ENCODE measurements at places on chromosomes 2 and 18.

GRCh38 chr2:8090748-8091700 is 590.8 kb upstream of the ID2 start:
- H3K4me3 ChIP-seq, result no peak overlapping the region
- peak; percentile 10 for DNase-seq
- no peaks in the 10 kb centered on the region for H3K36me3 ChIP-seq
- peaks cover 3% of the 10 kb centered on the region for H3K4me1 ChIP-seq

- no peaks in the 10 kb centered on the region for H3K27me3 ChIP-seq
- H3K36me3 ChIP-seq, result no peaks in the 10 kb centered on the region
- no peak for DNase-seq
- H3K4me3 ChIP-seq, result no peak overlapping the region
- H3K27ac ChIP-seq, result no peak overlapping the region
Observed at GRCh38 chr2:241302759-241303651, 12.5 kb downstream of the HDLBP start.

DNA sequence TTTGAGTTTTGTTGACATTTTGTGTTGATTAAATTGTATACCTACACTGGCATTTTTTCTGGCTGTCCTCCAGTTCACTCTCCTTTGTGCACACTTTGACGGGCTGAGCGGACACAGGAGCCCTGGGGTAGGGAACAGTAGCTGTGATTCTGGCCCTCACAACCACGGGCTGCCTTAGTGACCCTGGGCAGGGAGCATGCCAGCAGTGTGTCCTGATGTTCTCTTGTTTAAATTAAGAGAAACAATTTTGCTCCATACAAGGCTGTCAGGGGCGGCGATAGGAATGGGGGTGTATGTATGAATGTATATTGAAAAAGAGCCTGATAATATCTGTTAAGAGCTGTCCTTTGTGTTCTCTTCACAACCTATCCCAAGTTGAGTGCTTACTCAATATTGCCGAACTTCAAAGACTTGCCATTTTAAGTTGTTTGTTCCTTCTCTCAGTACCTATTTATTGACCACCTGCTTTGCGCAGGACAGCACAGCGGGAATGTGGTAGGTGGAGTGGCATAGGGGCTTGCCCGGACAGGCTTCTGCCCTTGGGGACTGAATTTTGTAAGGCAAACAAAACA is 103.7 kb upstream of the EML6 start:
- H3K36me3 ChIP-seq, result peaks cover 77% of the 10 kb centered on the region
- no peak overlapping the region for H3K27ac ChIP-seq
- H3K27me3 ChIP-seq, result no peaks in the 10 kb centered on the region
- no peak for DNase-seq

- H3K27ac ChIP-seq, result no peak overlapping the region
- DNase-seq, result no peak
- H3K4me3 ChIP-seq, result no peak overlapping the region
- H3K4me1 ChIP-seq, result no peaks in the 10 kb centered on the region
- no peaks in the 10 kb centered on the region for H3K27me3 ChIP-seq
- no peaks in the 10 kb centered on the region for H3K36me3 ChIP-seq
Observed at GRCh38 chr2:217657252-217657651, 345.5 kb downstream of the TNS1 start.

DNA sequence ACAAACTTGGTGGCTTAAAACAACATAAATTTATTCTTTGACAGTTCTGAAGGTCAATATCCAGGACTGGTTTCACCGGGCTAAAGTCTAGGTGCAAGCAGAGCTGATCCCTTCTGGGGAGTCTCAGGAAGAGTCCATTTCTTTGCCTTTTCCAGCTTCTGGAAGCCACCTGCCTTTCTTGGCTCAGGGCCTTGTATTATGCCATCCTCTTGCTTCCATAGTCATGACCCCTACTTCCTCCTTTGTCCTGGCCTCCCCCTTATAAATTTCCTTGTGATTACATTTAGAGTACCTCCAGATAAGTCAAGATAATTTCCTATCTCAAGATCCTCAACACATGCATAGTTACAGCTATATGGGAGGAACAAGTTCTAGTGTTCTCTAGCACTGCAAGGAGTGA is 1089.5 kb downstream of the LRP1B start:
- H3K27me3 ChIP-seq, result no peaks in the 10 kb centered on the region
- H3K4me1 ChIP-seq, result no peaks in the 10 kb centered on the region
- no peak overlapping the region for H3K27ac ChIP-seq
- H3K4me3 ChIP-seq, result no peak overlapping the region

GRCh38 chr2:178700922-178701342 is 106.3 kb downstream of the TTN start:
- no peak overlapping the region for H3K27ac ChIP-seq
- no peaks in the 10 kb centered on the region for H3K36me3 ChIP-seq
- no peaks in the 10 kb centered on the region for H3K27me3 ChIP-seq
- no peak overlapping the region for H3K4me3 ChIP-seq
- DNase-seq, result peak; percentile 56

GRCh38 chr2:143700865-143701264 is 571.6 kb downstream of the ARHGAP15 start:
- no peak overlapping the region for H3K4me3 ChIP-seq
- no peaks in the 10 kb centered on the region for H3K27me3 ChIP-seq
- peaks cover 33% of the 10 kb centered on the region for H3K36me3 ChIP-seq
- no peak overlapping the region for H3K27ac ChIP-seq

GRCh38 chr2:160905862-160906261 is 254.4 kb upstream of the TANK start:
- H3K27ac ChIP-seq, result no peak overlapping the region
- no peaks in the 10 kb centered on the region for H3K27me3 ChIP-seq
- no peaks in the 10 kb centered on the region for H3K4me1 ChIP-seq

- peak overlapping the region; percentile 6 for H3K4me3 ChIP-seq
- peak; percentile 71 for DNase-seq
- H3K4me1 ChIP-seq, result peaks cover 8% of the 10 kb centered on the region
- no peaks in the 10 kb centered on the region for H3K27me3 ChIP-seq
- peak overlapping the region; percentile 49 for H3K27ac ChIP-seq
Observed at GRCh38 chr2:147663153-147663961, 181.5 kb upstream of the ACVR2A start.

DNA sequence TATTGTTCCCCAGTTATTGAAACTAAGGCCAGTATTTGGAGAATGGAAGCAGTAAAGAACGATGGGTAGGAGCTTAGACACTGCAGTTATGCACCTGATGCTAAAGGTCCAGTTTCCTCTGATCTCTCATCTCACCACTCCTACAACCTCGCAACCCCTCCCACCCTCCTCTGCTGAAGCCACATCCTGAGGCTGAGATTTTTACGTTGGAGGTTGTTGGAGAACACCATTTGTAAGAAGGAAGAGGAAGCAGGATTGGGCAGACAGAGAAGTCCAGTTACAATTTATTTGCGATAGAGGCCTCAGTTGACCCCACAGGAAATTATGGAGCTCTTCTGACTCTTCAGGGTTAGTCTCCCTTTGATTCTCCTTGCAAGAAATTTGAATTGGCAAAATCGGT is 54.3 kb upstream of the NDUFV2 start:
- H3K27me3 ChIP-seq, result no peaks in the 10 kb centered on the region
- H3K4me1 ChIP-seq, result no peaks in the 10 kb centered on the region
- H3K27ac ChIP-seq, result no peak overlapping the region
- H3K4me3 ChIP-seq, result no peak overlapping the region
- H3K36me3 ChIP-seq, result no peaks in the 10 kb centered on the region
- DNase-seq, result no peak

- no peaks in the 10 kb centered on the region for H3K4me1 ChIP-seq
- no peak for DNase-seq
- no peaks in the 10 kb centered on the region for H3K27me3 ChIP-seq
- no peak overlapping the region for H3K27ac ChIP-seq
- no peak overlapping the region for H3K4me3 ChIP-seq
Observed at GRCh38 chr2:19158896-19159295, 199.5 kb downstream of the OSR1 start.

DNA sequence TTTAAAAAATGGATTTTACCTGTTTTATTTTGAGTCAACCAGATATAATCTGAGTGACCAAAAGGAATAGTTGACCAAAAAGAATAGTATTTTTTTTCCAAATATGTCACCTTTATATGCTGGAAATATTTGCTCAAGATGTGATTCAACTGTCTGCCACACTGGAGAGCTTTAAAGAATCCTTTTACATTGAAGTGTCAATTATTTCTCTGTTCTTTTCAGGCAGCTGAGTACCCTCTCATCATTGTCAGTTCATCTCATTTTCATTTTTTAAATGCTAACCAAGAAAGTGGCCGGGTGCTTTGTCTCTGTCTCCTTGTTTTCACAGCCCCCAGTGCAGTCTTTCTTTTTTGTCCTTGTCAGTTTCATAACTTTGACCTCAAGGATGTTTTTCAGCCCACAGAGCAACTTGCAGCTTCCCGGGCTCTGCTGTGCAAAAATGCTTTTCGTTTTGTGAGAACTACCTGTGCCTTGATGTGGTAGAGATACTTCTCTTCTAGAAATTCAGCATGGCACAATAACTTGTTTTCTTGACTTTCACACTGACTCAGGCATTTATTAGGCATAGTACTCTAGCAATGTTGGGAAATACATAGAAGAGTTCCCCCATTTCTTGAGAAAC is 23.4 kb upstream of the CERS6 start:
- H3K36me3 ChIP-seq, result no peaks in the 10 kb centered on the region
- DNase-seq, result peak; percentile 61
- no peak overlapping the region for H3K4me3 ChIP-seq
- no peaks in the 10 kb centered on the region for H3K27me3 ChIP-seq
- H3K27ac ChIP-seq, result no peak overlapping the region

- H3K4me1 ChIP-seq, result peaks cover 18% of the 10 kb centered on the region
- H3K4me3 ChIP-seq, result peak overlapping the region; percentile 80
- H3K27ac ChIP-seq, result peak overlapping the region; percentile 98
- H3K27me3 ChIP-seq, result no peaks in the 10 kb centered on the region
- peak; percentile 84 for DNase-seq
Observed at GRCh38 chr2:229921101-229921891, 513 bp downstream of the TRIP12 start.

DNA sequence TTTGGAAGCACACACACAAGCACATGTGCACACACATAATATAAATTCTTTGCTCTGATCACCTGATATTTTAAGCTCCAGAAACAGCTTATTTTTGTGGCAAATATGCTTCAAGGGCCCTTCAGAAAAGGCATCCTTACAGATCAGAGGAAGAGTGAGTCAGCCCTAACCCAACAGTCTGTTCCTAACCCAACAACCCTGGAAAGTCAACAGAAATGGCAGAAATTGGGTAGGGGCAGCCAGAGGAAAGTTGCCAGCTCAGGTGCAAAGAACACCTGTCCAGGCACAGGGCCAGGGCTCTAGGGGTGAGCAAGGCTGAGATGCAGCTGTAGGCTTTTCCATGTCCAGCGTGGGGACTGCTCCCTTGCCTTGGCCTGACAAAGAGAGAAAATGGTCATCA is 6.4 kb upstream of the NCKAP5 start:
- H3K27me3 ChIP-seq, result no peaks in the 10 kb centered on the region
- no peaks in the 10 kb centered on the region for H3K36me3 ChIP-seq
- H3K4me1 ChIP-seq, result no peaks in the 10 kb centered on the region
- no peak for DNase-seq

DNA sequence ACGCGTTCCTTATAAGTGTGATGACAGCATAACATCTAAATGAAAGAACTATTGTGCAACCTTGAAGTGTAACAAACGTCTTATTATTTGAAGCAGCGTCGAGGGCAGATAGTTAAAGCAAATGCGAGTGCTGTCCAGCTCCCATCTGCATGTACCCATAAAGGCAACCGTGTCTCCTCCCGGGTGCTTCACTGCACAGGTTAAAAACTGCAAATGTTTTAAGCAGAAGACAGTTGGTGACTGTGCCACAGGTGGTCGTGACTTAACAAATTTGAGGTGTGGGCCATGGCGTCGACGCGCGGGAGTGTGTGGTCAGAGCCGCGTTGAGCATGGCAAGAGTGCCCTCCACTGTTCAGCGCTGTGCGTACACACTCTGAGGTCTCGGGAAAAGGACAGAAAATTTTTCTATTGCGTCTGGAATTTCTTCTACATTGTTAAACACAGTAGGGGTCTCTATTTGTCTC is 6.4 kb downstream of the SALL3 start:
- no peak for DNase-seq
- no peak overlapping the region for H3K27ac ChIP-seq
- H3K4me1 ChIP-seq, result peaks cover 3% of the 10 kb centered on the region
- no peaks in the 10 kb centered on the region for H3K36me3 ChIP-seq

- H3K27ac ChIP-seq, result no peak overlapping the region
- no peaks in the 10 kb centered on the region for H3K4me1 ChIP-seq
- no peak for DNase-seq
- H3K36me3 ChIP-seq, result no peaks in the 10 kb centered on the region
- no peaks in the 10 kb centered on the region for H3K27me3 ChIP-seq
Observed at GRCh38 chr18:40955351-40955750, 999.7 kb upstream of the PIK3C3 start.

DNA sequence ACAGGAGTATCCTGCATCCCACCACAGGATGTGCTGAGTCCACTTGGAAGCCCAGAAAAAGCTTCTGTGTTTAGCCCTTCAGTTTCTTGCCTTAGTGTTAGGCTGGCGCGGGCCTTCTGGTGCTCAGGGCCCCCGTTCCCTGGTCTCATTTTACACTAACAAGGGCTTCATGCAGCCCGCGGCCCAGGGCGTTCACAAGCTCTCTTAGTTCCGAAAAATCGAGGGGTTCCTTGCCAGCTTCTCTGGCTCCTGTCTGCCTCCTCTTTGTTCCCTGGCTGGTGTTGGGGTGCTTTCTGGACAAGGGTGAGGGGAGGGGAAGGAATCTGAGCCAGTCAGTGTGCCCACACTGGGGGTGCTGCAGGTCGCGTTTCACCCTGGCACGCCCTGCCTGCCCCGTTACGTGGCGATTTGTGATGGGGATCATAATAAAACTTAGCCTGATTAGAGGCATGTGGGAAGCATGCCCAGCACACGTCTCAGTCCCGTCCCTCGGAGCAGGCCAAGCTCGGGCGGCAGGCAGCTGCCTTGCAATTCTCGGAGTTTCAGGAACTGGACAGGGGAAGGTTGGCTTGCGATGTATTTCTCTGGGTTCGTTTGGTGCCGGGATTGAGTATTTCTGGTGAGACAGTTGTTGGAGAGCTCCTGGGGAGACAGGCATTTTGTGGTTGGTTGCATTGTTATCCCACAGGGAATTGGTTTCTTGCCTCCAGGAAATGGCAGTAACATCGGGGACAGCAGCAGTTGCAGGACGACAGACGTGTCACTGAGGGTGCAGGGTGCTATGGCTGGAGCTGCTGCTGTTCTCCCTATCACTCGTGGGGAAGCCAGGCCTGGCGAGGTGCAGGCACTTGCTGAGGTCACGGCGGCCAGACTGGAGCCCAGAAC is 22.9 kb downstream of the SH3BP4 start:
- DNase-seq, result no peak
- H3K4me1 ChIP-seq, result peaks cover 15% of the 10 kb centered on the region
- H3K36me3 ChIP-seq, result no peaks in the 10 kb centered on the region
- H3K27me3 ChIP-seq, result no peaks in the 10 kb centered on the region

- H3K4me1 ChIP-seq, result no peaks in the 10 kb centered on the region
- H3K27ac ChIP-seq, result no peak overlapping the region
- no peaks in the 10 kb centered on the region for H3K27me3 ChIP-seq
- no peaks in the 10 kb centered on the region for H3K36me3 ChIP-seq
- DNase-seq, result no peak
Observed at GRCh38 chr2:238728330-238729260, 119.3 kb upstream of the TWIST2 start.

DNA sequence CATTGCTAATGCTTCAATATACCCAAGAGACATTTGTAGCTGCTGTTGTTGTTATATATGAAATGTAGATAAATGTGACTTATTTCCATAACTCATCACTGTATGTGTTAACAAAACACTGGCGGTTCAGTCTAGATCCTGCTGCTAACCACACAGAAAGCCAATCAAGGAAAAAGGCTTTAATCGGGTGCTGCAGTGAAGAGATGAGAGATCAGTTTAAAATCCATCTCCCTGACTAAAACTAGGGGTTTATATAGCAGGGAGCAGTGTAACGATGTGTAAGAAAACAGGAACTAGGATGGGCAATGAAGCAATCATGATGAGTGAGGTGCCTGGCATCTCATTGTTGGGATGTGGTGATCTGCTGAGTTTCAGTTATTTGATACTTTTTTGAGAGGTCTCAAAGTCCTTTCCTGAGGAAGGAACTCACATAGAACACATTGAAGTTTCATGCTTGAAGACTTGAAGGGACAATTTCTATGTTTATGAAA is 677.7 kb upstream of the CDH7 start:
- no peak overlapping the region for H3K27ac ChIP-seq
- no peaks in the 10 kb centered on the region for H3K27me3 ChIP-seq
- H3K4me3 ChIP-seq, result no peak overlapping the region
- no peaks in the 10 kb centered on the region for H3K4me1 ChIP-seq
